Mucosa of gallbladder (tissue), 1 donor: ENCODE measurements at places on chromosomes 1 and 21. TPM values are rescaled to one million over a fixed set of nuclear protein-coding genes. Genes with fewer than 3 reads are reported as not detected.

PCP4 gene
- 3.7 TPM for total RNA-seq

RCC2 gene
- 67.6 TPM for total RNA-seq

DEPDC1 gene
- 0.78 TPM for total RNA-seq

CDC42SE1 gene
- 87.3 TPM for total RNA-seq

C1orf50 gene
- total RNA-seq: 6.7 TPM

WASF2 gene
- 124 TPM for total RNA-seq

SMPDL3B gene
- total RNA-seq: 7.0 TPM

GPBP1L1 gene
- 132 TPM for total RNA-seq

CEPT1 gene
- total RNA-seq: 34.9 TPM

ZNF648 gene
- not detected for total RNA-seq

KRTAP12-2 gene
- not detected for total RNA-seq

SPATA46 gene
- total RNA-seq: not detected
